NCI-H1694 (cell line): ENCODE measurements at places on chromosomes 3 and 15.
A peak's percentile ranks its signal among the peaks of the same experiment; 100 is the strongest.

- DNase-seq = no peak
These were observed 882.8 kb downstream of the NAALADL2 start for GRCh38 chr3:175741951-175742350.

DNA sequence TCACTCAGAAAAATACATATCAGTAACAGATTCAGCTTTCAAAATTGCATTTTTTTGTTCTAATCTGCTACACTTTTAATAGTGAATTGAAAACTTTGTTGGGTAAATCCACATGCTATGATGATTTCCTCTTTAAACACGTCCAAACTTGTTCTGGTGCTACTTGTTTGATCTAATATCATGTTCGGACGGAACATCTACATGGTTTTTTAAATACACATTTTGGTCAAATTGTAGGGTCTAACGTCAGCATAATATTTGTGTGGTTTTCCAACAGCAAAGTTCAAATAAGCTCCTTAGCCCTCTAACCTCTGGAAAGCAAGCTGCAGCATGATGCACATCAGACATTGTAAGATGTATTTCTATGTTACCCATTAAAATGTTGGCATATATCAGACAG is 98.5 kb upstream of the OSTN start:
- DNase-seq = no peak

DNA sequence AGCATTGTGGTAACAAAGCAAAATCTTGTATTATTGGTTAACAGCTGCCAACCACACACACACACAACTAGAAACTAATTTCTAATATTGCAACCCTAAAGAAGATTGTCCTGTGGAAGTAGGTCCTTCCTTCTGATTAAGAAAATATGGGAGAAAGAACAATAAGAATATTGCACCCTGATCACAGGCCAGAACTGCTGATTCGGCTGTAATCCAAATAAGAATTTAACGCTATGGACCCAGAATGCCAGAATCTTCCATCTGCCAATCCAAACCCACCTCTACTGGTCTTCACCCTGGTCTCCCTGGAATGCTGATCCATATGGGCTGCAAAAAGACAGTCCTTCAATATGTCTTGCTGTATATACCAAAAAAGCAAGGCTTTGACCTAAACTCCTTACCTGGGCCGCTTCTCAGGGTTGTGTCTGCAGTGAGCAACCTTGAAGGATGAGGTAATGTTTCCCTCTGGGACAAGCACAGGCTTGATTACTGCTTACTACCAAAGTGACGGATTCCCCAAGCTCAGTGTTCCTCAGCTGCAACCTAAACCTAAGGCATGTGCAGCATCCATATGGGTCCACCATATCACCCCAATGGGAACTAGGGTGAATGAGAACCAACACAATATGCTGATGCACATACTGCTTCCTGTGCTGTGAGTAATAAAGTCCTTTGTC is 8.0 kb downstream of the CCDC14 start:
- no peak for DNase-seq

GRCh38 chr3:190117981-190118380 is 2.7 kb downstream of the P3H2 start:
- no peak for DNase-seq

DNA sequence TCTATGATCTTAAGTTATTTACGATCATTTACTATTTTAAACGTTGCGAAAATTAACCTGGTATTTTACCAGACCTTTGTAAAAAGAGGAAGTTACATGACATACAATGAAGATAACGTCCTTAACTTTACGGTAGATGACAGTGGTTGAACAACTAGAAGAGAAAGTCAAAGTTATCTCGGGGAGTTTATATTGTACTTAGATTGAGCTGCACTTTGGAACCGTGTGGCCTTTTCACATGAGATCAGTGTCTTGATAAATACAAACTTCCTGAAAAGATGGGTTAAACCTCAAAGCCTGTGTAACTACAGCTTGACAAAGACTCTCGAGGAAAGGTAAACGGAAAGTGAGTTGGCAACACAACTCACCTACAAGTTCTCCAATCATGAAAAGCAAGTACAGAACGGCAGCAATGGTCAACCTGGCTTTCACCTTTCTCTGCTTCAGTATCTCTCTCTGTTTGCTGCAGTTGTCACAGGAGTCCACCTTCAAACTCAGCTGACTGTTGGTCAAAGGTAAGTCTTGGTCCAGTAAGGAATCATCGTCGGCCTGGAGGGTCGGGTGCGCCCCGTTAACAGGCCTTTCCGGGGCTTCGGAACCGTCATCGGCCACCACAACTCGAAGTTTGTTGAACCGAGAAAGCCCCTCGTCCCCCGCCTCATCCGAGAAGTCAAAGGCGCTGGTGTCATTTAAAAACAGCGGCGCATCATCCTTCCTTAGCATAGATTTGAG is 793 bp downstream of the SLC30A4 start:
- DNase-seq = no peak

GRCh38 chr3:174336784-174337183 is 522.4 kb upstream of the NAALADL2 start:
- DNase-seq = no peak

DNA sequence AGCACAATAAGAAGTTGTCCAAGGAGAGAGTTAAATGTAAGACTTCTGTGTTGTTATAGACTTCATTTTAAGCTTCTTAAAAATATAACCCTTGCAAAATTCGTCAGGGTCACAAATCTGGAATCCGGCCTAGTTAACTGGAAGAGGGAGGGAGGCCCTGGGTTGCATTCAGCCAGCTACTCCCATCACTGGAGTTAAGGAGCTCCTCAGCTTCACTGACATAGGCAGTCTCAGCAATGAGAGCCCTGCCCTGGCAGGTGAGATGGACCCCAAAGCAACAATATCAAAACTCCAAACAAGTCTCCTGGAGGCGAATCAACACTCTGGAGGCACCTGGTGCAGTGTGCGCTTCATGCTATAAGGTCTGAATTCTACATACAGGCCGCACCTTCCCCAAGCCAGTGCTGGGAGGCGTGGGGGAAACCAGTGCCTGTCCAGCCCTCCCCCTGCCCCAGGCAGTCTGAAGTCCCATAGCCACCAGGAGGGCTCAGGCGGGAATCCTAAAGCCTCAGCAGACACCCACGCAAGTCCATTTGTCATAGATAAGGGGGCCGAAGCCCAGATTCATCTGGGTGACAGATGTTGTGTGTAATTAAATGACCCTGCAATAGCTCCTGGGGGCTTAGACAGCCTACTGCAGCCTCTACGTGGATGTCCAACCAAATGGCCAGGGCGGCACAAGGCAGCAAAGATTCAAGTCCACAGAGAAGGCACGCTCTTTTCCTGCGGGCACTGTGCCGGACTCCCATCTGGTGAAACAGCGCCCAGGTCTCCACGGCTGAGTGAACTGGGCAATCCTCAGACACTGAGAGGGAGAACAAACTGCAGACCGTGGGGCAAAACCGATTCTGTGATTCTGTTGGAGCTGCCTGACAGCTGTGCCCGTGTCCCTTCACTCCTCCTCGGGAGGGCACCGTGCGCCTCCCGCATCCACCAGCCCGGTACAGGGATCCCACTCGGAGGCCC is 64.9 kb downstream of the ATP10A start:
- no peak for DNase-seq

- no peak for DNase-seq
These were observed 34.2 kb downstream of the KAT2B start for GRCh38 chr3:20074226-20075063.

DNA sequence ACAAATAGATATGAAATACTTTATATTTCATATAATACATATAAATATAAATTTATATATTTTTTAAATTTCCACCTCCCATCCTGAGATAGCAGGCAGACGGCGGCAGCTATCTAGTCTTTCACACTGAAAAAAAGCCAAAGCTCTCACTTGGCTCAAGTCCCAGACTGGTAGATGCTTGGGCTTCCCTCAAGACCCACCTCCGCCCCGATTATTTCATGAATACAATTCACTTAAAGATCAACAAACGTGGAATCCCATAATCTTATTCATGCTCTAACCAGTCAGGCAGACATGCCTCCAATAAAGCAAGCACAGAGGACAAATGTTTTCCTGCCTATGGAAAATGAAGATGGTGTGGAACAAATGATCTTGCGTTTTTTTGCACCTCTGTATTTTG is 275.9 kb upstream of the NR2F2 start:
- DNase-seq = no peak

- no peak for DNase-seq
These were observed 151.6 kb downstream of the BBX start for GRCh38 chr3:107674371-107674770.

- no peak for DNase-seq
These were observed 49.1 kb downstream of the CCNL1 start for GRCh38 chr3:157110761-157111278.

GRCh38 chr3:161950318-161950868 is 453.8 kb downstream of the OTOL1 start:
- no peak for DNase-seq

GRCh38 chr3:64228110-64228509 is 2.8 kb upstream of the PRICKLE2 start:
- no peak for DNase-seq

- DNase-seq = no peak
These were observed 61.7 kb upstream of the SLC25A26 start for GRCh38 chr3:66158933-66159683.

GRCh38 chr15:77865106-77865610 is 212.4 kb downstream of the TBC1D2B start:
- no peak for DNase-seq

- no peak for DNase-seq
These were observed 27.1 kb downstream of the MRAS start for GRCh38 chr3:138375447-138375846.

DNA sequence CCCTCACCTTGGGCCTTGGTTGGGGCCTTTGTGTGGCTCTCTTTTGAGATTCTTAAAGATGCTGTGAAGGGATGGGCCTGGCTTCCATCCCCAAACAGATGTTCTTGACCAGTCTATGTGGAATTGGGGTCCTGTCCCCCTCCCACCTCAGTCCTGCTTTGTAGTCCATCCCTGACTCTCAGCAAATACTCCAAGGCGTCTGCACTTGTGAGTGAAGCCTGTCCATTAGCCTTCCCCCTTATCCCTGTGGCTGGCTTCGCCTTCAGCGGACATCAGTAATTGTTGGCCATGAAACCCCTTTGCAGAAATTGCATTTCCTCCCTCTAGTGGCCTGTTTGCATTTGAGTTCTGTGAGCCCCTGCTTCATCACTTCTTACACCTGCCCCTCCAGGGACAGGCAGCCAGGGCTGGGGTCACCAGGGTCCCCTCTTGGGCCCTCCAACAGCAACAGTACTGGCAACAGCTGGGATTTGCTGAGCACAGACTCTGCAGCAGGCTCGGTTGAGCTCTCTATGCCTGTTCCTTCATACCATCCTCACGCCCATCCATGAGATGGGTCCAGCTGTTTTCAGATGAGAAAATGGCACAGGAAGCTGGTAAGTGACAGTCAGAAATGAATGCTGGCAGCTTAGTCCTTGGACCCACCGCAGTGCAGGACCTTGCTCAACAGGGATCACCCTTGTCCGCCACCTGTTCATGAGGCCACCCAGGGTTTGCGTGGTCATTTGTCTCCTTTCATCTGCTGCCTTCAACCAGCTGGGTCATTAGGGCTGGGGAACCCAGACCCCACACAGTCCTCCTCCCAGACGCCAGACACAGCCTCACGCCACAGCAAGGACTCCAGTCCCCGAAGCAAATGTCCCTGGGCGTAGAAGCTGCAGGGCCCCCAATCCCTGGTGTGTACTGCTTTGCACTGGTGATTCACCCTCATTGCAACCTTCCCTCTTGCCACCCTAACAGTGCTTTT is 8.9 kb upstream of the LRRK1 start:
- no peak for DNase-seq

- DNase-seq = no peak
These were observed 1.7 kb downstream of the SPATA12 start for GRCh38 chr3:57062101-57062631.

DNA sequence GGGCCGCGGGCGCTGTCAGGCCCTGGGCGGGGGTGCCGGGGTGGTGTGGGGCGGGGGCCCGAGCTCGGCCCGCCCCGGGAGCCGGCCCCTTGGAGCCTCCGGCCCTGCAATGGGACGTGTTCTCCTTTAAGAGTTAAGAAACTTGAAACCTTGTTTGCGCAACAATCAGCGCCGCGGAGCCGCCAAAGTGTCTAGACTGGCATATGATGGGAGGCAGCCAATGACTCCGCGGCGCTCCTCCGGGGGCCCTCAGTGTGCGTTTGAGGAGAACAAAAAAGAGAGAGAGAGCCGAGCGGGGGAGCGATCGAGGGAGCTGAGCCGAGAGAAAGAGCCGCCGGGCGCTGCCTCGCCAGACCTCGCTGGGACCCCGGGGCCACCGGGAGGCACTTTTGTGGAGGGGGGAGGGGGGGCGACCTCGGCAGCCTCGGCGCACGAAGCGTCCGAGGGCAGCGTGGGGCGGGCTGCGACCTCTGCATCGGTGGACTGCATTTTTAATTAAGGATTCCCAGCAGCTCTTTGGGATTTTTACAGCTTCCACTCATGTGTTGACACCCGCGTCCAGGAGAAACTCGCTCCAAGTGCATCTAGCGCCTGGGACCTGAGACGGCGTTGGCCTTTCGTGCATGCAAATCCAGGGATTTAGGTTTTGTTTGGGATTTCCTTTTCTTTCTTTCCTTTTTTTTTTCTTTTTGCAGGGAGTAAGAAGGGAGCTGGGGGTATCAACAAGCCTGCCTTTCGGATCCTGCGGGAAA is at the start of gene SMAD6:
Gene SMAD6 (plus strand): TSS at position 202 of the 752 bp plus-strand sequence. CDS start 1,023 bp downstream, outside the sequence.
- peak; percentile 87 for DNase-seq

DNA sequence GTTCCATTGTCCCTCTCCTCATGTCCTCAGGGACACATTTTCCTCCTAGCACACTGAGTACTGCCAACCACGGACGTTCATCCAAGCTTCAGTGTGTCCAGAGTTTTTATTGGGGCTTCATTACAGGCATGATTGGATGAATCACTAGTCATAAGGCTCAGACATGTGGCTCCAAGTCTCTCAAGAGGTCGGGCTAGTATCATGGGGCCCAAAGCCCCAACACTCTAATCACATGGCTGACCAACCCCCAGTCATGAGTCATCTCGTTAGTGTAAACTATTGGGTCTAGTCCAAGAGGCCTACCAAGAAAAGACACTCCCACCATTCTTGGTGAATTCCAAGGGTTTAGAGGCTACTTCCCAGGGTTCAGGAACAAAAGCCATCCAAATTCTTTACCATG is 4.4 kb downstream of the TERC start:
- no peak for DNase-seq

DNA sequence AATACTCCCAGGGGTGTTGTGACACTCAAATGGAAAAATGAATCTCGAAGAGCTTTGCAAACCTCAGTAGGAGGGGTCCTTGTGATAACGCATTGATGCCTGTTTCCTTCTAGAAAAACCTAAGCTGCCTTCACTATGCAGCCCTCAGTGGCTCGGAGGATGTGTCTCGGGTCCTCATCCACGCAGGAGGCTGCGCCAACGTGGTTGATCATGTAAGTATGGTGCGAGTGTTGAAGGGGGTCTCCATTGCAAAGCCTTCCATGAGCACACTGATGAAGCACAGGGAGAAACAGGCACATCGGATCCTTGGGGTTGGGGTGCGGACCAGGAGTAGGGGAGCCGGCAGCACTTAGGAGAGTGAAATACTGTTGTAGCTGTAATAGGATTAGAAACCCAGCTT is 22.3 kb downstream of the ANKDD1A start:
- no peak for DNase-seq

GRCh38 chr15:57548835-57549234 is 42.9 kb upstream of the MYZAP start:
- DNase-seq = no peak
